Activated naive CD8-positive, alpha-beta T cell treated with anti-CD3 and anti-CD28 coated beads, Interleukin-2, amount 50 U/mL, for 16 hours (primary cell): ENCODE measurements at places on chromosomes 6 and 20.

DNA sequence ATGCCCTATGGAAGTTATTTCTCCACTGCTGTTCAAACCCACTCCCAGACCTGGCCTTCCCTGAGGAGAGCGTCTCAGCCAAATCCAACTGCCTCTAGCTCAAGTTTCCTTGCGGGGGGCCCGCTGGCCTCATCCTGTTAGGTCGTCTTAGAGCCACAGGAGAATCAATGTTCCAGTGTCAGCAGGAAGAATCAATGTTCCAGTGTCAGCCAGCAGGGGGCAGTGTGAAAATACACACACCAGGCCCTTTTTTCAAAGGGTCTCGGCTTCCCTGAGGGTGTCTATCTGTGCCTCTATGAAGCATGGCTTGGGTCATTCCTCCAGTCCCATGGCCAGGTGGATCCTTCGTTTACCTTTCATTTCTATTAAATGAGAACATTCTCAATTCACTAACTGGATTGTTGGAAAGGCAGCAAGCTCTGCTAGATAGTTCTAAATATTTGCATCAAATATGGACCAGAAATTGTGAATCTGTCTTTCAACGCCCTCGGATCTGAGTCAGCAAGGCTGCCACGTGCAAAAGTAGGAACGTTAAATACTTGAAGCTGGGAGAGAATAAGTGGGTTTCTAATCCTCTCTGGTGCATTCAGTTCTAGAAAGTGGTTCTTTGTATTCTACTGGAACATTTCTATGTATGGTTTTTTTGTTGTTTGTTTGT lies 19.2 kb downstream of the PRND start:
- DNase-seq: peak; percentile 38

GRCh38 chr6:140636271-140636907 lies 1261.9 kb upstream of the CITED2 start:
- no peak for DNase-seq

DNA sequence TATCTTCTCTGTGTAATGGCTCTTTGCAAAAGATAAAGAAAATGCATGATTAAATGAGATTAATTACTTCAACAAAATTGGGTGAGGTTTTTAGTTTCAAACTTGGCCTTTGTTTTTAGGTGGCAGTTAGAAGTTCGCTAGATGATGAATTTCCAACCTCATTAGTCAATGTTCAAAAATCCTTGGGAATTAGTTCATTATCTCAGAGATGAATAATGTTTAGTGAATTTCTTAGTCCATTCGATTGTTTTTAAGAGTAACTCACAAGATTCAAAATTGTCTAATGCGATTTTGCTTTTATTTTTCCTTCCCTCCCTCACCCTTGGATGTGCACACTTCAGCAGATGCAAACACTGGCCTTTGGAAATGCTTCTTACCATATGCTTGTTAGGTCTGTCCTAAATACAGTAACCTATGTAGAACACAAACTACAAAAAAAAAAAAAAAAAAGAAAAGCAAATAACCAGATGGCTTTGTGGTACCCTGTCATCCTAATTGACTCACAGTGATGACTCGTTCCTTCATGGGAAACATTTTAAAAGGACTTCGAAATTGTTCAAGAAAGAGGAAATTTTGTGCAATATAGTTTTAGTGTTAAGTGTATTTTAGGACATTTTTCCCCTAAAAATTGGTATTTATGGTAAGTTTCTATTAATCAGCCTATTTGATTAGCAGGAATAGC lies 66.7 kb downstream of the FAM229B start:
- no peak for DNase-seq

DNA sequence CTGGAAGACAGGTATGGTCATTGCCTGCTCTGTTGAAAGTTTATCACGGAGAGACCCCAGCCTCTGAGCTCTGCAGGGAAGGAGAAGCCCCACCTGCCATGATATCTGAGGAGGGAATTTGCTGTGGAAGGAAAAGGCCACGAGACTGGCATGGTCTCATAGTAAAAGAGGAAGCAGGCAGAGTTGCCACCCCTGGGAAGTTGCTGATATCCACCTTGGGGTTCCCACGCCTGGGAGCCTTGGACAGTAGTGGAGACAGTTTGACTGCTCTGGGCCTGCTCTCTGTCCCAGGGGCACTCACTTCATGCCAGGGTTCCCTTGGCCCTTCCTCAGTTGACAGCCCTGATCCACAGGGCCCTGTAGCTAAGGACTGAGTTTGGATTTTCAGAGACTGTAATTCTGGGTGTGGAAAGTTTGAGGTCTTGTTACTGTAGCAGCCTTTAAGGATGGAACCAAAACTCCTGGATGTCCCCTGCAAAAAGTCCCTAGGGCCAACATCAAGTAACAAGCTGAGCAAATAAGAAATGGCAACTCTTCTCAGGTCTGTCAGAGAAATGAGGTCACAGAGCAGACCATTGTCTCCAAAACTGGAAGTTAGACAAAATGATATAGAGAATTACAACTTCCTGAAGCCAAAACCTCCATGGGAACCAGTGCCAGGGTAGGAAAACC lies 6.9 kb upstream of the SIRPB1 start:
- DNase-seq: no peak

DNA sequence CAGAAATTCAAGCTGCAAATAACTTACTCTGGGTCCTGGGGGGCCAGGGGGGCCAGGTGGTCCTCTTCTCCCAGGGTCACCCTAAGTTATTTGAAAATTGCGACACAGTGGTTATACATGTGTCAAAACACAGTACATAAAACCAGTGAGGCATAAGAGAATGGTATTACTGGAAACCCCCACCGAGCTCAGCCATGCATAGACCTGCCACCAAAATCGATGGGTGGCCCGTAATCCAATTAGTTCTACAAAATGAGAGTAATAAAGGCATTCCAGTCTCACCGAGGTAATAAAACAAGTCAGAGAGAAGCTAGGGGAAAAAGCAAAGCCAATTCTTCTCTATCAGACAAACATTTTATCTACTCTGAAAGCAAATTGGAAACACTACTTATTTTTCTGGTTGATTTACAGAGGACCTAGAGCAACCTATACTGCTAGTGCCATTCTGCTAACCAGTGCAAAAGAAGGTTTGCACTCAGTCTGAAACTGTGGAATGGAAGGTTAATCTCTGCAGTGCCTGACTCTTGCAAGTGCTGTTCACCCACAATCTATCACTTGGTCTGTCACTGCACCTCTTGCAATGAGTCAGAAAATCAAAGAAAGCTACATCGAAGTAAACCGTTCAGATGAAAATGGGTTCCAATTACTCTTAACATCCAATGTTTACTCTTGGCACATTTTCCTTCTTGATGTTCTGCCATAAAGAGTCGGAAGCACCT lies 32.4 kb downstream of the COL9A1 start:
- no peak for DNase-seq

GRCh38 chr6:90538278-90539046 lies 48.4 kb downstream of the MAP3K7 start:
- no peak for DNase-seq

DNA sequence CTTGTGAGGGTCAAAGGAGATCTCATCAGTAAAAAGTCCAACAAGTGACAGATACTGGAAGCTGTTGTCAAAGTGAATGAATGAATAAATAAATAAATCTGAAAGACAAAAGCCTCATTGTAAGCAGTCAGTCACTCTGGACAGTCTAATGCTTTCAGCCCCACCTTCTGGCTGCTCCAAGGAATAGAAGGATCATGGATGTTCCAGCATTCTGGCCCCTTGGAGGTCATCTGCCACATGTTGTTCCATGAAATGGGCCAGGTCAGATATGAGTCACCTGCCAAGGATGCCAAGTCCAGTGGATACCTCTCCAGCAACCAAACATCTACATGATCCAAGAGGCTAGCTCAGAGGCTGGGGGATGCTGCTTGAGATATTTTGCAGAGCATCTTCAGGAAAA lies 185.6 kb downstream of the BMP7 start:
- DNase-seq: no peak

DNA sequence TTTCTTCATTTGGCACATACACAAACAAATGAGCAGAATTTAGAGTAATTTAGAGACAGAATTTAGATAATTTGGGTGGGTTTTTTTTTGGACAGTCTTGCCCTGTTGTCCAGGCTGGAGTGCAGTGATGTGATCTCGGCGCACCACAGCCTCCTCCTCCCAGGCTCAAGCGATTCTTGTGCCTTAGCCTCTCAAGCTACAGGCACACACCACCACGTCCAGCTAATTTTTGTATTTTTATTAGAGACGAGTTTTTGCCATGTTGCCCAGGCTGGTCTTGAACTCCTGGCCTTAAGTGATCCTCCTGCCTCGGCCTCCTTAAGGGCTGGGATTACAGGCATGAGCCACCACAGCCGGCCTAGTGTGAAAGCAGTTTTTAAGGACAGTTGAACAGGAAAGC lies 127.8 kb downstream of the MTHFD1L start:
- DNase-seq: no peak

DNA sequence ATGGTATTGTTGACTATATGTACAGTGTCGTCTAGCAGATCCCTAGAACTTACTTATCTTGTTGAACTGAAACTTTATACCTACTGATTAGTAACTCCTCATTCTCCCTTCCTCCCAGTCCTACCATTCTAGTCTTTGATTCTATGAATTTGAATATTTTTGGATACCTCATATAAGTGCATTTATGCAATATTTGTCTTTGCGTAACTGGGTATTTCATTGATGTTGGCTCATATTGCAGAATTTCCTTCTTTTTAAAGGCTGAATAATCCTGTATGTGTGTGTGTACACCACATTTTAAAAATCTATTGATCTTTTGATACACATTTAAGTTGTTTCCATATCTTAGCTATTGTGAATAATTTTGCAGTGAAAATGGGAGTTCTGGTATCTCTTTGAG lies 119.9 kb downstream of the SOX4 start:
- no peak for DNase-seq

- DNase-seq: no peak
These were observed 417.5 kb upstream of the OPRM1 start for GRCh38 chr6:153621491-153621890.

DNA sequence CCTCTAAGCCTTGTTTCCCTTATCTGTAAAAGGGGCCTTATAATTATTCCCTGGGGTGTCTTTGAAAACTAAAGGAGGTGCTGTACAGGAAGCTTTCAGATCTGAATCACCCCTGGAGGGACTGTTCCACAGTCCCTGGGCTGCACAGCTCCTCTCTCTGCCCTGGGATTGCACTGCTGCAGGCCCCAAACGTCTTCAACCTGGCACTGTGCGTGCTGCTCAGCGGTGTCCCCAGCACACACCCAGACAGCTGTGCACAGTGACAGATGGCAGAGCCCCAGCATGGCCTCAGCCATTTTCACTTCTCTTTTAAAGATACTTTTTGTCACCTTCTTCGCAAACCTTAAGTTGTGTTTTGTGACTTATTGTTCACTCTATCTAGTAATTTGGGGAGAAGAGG lies 50.7 kb upstream of the INSM1 start:
- DNase-seq: no peak

DNA sequence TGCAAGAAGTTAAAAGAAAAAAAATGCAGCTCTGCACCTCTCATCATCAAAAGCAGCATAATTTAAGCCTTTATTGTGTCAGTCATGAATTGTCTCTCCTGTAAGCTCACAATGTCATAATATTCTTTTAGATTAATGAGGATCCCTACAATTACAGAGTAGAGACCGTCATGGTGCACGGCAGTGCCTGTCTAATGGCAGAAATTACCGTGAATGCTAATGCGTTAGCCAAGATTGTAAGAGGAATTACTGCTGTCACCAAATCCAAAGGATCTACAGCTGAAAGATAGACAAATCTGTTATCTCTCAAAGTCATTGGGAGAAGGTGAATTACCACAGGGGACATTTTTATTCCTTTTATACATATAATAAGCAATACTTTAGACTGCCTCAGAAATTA lies 631.6 kb upstream of the NRSN1 start:
- DNase-seq: no peak

DNA sequence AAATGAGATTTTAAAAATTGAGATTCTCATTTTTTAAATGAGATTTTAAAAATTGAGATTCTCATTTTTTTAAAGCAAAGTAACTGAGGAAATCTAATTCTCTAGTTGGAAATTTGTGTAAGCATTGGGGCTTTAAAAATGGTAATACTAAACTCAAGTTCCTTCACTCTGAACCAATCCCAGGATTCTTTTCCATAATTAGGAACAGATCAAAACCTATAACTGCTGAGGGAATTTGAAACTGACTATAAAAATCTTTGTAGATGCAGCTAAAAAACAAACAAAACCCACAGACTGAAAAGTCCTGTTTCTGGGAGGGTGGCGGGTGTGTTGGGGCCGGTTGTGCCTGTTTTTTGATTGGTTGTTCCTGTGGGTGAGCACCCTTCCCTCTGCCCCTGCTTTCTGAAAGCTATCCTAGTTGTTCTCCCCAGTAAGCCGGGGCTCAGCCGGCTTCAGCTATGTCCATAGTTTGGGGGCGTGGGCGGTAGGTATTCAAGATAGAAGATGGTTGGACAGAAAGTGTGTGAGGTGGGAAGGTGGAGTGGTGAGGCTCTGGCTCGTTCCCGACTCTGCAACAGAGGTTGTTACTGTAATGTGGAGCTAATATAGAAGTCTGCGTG lies 49.3 kb downstream of the GFRA4 start:
- no peak for DNase-seq
